Activated CD8-positive, alpha-beta T cell treated with anti-CD3 and anti-CD28 coated beads, Interleukin-2, amount 10 ng/mL, durations not matched to agents 7 days and 5 days (primary cell): ENCODE measurements at places on chromosomes 3 and 15.

- DNase-seq: no peak
Measured at GRCh38 chr15:78850941-78851755, 21.5 kb upstream of the MORF4L1 start.

DNA sequence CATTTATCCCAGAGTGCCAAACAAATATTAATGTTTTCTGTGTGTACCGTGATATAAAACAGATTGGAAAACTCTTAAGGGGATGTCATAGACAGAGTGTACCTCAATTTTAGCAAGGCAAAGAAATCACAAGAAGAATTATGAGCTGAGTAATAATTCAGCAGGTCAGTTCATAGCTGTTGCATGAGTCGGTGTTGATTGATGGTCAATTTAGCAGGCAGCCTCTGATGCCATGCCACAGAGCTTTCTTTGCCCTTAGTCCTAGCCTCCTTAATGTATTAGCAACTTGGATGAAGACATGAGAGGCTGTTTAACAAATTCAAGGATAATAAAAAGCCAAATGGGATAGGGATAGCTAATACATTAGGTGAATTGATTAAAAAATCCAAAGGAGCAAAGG is 6.8 kb downstream of the SLC35A5 start:
- no peak for DNase-seq

DNA sequence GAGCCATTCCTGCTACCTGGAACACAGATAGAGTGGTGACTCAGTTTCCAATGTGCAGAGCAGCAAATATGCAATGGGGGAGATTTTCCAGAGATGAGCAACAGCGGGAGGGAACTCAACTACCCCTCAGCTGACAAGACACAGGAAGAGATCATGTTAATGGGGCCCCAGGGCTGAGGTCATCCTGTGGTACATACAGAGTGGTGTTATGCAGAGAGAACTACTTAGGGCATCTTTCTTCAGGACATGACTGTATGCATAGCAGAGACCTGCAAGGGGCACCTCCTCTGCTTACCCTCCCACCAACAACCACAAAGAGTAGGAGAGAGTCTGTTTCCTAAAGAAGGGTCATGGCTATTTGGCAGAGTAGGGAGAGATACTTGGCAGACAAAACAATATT is 6.8 kb upstream of the TBC1D5 start:
- DNase-seq: peak; percentile 51

- DNase-seq: no peak
Measured at GRCh38 chr3:37806505-37807200, 55.0 kb upstream of the CTDSPL start.

GRCh38 chr3:156630081-156630772 is 44.2 kb upstream of the TIPARP start:
- no peak for DNase-seq

- DNase-seq: no peak
Measured at GRCh38 chr15:65326117-65326526, 21.6 kb downstream of the RNU5B-1 start.

DNA sequence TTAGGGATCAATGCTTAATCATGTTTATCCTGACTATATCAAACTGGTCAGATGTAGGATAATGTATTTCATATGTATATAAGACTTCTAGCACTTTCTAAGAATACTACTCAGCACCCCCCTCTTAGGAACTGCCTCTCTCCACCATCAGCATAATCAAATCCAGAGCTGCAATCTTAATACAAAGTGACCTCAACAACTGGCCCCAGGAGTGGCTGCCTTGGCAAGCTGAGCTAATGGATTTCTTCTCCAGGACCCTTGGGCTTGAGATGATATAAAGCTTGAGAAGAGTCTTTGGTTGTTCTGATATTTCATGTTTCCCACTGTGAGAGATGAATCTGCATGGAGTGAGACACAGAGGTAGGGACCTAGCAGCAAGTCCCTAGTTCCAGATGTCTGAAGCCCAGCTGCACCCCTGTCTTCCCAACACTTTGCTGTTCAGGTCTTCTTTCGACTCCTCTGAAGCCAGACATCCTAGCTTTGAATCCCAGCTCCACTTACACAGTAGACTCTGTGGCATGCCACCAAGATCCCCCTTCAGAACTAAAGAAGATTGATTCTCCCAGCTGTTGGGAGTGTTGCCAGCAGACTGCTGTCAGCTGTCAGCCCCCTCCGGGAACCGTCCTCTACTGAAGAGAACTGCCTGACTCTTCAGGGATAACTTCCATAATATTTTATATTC is 309.3 kb upstream of the UBE2E2 start:
- no peak for DNase-seq

- DNase-seq: no peak
Measured at GRCh38 chr15:56820333-56820732, 87.0 kb upstream of the ZNF280D start.

- no peak for DNase-seq
Measured at GRCh38 chr3:173793963-173794362, 396.4 kb downstream of the NLGN1 start.

GRCh38 chr3:149542375-149543312 is 68.1 kb downstream of the TM4SF4 start:
- DNase-seq: no peak

DNA sequence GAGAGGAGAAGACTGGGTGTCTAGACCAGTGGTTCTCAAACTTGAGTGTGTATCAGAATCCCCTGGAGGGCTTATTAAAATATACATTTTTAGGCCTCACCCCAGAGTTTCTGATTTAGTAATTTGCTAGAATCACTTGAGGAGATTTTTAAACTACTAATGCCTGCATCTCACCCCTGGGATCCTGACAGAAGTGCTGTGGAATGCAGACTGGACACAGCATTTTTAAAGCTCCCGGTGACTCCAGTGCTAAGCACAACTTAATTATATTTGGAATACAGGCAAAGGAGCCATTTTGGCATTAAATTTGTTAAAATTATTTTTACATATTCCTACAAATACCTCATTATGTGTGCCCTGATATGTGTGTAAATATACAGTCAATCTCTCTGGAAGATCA is 26.7 kb upstream of the COL6A6 start:
- no peak for DNase-seq

DNA sequence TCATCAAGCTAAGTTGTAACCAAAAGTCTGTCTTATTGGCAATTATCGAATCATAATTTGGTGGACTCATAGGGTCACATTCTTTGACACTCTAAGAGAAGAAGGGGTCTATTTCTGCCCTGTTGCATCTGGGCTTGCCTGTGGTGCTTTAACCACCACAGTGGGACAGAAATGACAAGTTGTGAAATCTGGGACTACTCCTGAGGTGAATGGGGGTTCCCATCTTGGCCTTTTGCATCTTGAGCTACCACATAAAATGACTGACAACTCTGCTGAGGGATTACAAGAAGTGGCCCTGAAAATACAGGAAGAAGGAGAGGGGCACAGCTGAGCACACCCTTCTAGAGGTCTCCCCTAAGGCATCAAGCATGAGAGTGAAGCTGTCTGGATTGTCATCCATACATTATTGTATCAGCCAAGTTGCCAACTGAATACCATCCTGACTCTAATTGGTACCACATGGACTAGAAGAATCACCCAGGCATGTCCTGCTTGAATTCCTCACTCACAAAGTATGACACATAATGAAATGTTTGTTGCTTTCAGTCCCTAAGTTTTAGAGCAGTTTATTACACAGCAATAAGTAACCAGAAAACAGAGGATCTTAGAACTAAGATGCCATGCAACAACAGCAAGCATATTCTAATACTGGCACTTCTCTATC is 306.5 kb downstream of the ROBO1 start:
- no peak for DNase-seq

- DNase-seq: no peak
Measured at GRCh38 chr3:178291574-178292370, 244.5 kb upstream of the KCNMB2 start.

- DNase-seq: no peak
Measured at GRCh38 chr3:142211034-142211433, 14.4 kb downstream of the GK5 start.

- no peak for DNase-seq
Measured at GRCh38 chr15:63495343-63495742, 9.1 kb upstream of the USP3 start.

GRCh38 chr3:152302521-152303021 is 33.8 kb downstream of the MBNL1 start:
- no peak for DNase-seq

DNA sequence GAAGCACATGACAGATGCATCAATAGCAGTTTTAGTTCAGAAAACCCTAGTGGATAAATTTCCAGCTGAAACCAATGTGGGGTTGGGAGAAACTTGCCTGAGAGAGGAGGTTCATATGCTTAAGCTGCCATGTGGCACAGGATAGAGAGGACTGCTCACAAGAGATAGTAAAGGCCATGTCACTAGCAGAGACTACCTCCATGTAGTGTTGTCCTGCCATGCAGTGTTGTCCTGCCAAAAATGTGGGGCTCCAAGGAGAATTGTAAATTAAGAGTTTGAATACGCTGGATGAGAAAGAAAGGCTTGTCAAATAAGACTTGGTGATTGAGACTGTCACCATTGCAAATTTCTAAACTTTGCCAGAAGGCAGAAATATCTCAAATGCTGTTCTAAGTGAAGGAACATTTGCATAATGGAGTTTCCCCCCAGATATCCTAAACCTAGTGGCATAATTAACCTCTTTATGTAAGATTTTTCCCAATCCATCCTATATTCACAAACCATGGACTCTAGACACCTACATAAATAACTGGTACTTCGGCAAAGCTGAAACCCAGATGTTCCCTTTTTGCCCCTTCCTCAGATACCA is 938.3 kb upstream of the ALCAM start:
- no peak for DNase-seq

GRCh38 chr3:129161860-129162271 is 1.0 kb upstream of the ISY1 start:
- peak; percentile 56 for DNase-seq

- DNase-seq: no peak
Measured at GRCh38 chr3:107414325-107414964, 37.2 kb downstream of the CCDC54 start.

DNA sequence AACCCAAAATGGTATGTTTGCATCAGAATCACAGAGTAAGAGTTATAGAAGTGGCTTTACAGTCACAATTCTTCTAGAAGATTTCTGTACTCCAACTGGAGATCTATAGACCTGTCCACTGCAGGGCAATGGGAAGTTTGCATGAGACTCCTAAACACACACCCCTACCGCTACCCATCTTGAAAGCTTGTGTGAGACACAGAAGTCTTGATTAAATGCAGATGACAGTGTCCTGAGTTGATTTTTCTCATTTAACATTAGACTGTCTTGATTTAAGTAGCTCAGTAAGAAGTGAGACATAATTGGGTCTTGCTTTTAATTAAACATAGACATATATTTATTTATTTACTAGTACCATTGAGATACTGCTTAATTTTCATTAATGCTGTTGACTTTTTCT is 54.4 kb downstream of the CD47 start:
- no peak for DNase-seq

DNA sequence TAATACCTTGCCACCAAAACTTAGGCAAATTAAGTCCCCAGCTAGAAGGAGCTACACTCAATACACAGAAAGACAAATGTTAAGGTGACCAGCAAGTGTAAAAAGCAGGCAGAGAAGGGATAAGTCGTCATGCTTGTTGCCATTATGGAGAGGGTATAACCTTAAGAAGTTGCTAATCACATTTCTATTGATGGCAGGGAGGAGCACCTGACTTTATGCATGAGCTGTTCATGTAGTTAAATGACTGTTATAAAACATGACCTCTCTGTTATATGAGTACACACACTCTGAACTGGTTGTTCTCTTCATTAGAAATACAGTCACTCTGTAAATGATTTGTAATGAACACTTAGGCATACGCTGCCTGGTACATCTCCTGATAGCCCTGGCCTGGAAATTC is 6.6 kb upstream of the CCNL1 start:
- DNase-seq: no peak

DNA sequence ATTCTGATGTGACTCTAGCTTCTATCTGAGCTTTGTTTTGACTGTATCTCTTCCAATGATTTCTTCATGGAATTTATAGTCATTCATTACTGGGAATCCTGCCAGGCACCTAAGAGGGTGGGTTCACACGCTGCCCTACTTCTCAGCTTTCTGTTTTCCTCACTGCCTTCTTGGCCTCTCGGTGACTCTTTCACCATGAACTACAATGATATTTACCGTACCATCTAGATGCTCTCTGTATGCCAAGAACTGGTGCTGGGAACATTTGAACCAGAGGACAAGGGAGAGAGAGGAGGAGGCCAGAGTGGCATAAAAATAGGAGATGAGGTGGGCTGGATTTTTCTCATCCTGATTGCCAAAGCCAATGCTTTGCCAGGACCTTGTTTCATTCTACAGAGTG is 280.0 kb upstream of the P2RY1 start:
- DNase-seq: no peak

GRCh38 chr3:96214941-96215340 is 599.5 kb upstream of the EPHA6 start:
- no peak for DNase-seq

DNA sequence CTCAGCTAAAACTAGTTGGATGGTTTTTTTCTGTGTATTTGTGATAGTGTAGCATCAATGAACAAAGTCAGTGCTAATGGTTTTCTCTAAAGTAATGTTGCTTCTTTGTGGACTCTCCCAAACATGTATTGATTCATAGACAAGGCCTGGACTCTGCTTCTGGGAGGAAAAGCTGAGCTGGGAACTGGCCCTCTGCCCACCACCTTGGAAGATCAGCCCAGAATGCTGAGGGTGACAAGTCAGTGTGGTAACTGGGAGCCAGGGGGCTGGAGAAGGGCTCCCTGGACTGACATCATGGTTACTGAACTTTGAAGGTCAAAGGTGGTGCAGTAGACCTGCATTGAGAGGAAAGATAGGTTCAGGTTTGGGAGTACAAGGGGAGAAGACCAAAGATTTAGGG is 3.0 kb downstream of the ARHGAP31 start:
- DNase-seq: no peak

DNA sequence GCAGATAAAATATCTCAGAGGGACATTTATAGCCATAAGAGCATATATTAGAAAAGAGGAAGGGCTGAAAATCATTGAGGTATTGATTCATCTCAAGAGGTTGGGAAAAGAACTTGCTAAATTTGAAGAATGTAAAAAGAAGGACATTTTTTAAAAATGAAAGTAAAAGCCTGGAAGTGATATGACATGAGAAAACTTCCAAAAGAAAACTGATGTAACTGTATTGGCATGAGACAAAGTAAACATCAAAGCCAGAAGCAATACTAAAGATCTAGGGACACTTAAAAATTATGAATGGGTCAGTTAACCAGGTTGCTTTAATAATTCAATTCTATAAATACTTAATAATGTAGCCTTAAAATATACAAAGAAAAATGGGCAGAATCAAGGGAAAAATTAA is 31.9 kb downstream of the CEP63 start:
- no peak for DNase-seq

- DNase-seq: no peak
Measured at GRCh38 chr3:145134738-145135137, 1026.2 kb downstream of the PLOD2 start.

GRCh38 chr3:194539498-194539897 is 52.7 kb upstream of the ATP13A3 start:
- no peak for DNase-seq

- DNase-seq: no peak
Measured at GRCh38 chr3:64815195-64815631, 127.4 kb upstream of the ADAMTS9 start.

DNA sequence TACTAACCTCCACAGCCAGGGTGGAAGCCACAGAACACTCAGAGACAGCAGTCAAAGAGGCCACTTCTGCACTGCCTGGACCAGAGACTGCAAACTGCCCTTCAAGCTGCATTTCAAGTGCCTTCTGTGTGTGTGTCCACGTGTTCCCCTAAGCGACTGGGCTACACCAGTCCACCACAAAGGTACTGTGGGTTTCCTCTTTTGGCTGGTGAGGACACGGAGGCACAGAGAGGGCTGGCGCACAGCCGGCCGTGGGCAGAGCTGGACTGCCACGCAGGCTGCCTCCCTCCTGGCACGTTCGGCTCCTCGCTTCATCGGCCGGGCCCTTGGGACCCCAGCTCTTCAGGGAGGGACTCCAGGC is 60.9 kb downstream of the MGLL start:
- peak; percentile 38 for DNase-seq
